Fibroblast of lung (primary cell): ENCODE measurements at places on chromosomes 7 and 10. TPM values are rescaled to one million over a fixed set of nuclear protein-coding genes. Genes with fewer than 3 reads are reported as not detected.

DNA sequence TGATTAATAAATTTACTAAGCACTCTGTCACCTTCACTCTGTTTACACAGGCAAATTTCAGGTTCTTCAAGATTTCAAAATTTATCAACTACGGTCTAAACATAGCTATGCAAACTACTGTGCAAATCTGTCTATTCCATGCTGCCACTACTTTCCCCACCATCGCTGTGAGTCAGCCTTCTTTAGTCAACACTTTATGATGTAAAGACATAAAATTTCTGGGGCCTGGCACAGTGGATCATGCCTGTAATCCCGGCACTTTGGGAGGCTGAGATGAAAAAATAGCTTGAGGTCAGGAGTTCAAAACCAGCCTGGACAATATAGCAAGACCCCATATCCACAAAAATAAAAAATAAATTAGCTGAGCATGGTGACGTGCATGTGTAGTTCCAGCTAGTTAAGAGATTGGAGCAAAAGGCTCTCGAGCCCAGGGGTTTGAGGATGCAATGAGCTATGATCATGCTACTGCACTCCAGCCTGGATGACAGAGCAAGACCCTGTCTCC lies 42.6 kb downstream of the CNOT4 start:
- H3K4me3 ChIP-seq: no peak overlapping the region
- DNase-seq: no peak
- H3K36me3 ChIP-seq: no peaks in the 10 kb centered on the region
- no peak overlapping the region for H3K27ac ChIP-seq
- H3K27me3 ChIP-seq: no peaks in the 10 kb centered on the region

IL2RA gene
- not detected in 2 replicates for polyA plus RNA-seq

DNA sequence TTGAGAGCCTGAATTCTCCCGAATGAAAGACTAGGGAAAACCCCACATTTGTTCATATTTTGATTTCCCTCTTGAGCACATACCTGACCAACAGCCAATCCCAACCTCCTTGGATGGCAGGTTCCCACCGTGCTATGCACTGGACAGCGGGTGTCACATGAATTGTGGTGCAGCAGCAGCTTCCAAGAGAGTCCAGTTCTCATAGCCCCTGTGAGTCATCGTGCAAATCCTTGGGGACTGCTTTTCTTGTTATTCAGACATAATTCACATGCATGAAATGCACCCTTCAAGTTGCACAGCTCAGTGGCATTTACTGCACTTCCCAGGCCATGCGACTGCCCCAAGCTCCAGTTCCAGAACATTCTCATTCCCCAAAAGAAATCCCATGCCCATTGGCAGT lies 67.8 kb upstream of the PPP2R2D start:
- no peaks in the 10 kb centered on the region for H3K4me1 ChIP-seq
- H3K27me3 ChIP-seq: no peaks in the 10 kb centered on the region
- no peak overlapping the region for H3K4me3 ChIP-seq

DNA sequence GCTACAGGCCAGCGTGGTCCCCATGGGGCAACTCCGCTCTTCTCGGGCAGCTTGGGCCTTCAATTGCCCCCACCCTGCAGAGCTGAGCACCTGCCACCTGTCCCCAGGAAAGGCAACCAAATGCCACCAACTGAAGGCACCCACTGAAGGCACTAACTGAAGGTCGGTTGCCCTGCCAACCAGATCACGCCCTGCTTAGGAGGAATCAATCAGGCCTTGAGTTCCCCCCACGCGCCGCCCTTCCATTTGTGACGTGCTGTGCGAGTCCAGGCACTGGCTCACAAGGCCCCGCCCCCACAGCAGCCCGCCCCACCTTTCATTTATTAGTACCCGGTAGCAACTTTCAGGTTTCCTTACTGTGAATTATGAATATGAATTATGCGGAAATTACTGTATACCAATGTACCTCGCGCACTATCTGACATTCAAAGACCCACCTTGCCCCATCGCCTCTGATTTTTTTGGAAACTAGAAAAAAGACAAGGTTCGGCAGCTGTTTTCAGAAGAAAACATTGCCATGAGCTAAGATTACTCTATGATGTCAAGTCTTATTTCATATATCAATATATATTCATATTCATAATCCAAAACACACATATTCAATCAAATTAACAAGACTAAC lies 83.6 kb upstream of the ABI1 start:
- H3K27ac ChIP-seq: no peak overlapping the region
- no peak for DNase-seq
- no peaks in the 10 kb centered on the region for H3K4me1 ChIP-seq
- H3K4me3 ChIP-seq: no peak overlapping the region
- no peaks in the 10 kb centered on the region for H3K36me3 ChIP-seq

DNA sequence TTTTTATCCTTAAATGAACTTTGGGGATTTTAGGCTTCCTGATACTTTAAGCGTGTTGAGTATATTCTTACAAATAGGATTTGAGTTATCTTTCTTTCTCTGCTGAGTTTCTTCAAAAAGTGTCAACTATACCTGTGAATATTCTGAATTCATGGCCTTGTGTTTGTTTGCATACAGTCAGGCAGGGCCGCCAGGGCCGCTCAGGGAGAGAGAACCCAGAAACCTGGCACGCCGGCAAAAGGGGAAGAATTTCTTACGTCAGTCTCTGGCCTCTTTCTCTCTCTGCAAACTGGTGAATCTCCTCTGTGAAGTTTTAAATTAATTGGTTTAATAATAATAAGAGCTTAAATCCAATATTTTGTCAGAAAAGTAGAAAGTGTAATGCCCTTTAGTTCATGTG lies 29.3 kb upstream of the BNIP3 start:
- H3K4me1 ChIP-seq: no peaks in the 10 kb centered on the region
- DNase-seq: no peak
- H3K36me3 ChIP-seq: no peaks in the 10 kb centered on the region
- no peaks in the 10 kb centered on the region for H3K27me3 ChIP-seq
- no peak overlapping the region for H3K27ac ChIP-seq
- H3K4me3 ChIP-seq: no peak overlapping the region

- H3K27me3 ChIP-seq: no peaks in the 10 kb centered on the region
- no peaks in the 10 kb centered on the region for H3K36me3 ChIP-seq
- H3K4me1 ChIP-seq: no peaks in the 10 kb centered on the region
- H3K27ac ChIP-seq: no peak overlapping the region
- no peak for DNase-seq
Observed at GRCh38 chr10:7642491-7643011, 24.2 kb downstream of the ITIH5 start.

GRCh38 chr10:127462643-127463295 lies 86.3 kb upstream of the NPS start:
- H3K27ac ChIP-seq: no peak overlapping the region
- no peaks in the 10 kb centered on the region for H3K4me1 ChIP-seq
- H3K4me3 ChIP-seq: no peak overlapping the region
- H3K36me3 ChIP-seq: no peaks in the 10 kb centered on the region
- no peak for DNase-seq

DNA sequence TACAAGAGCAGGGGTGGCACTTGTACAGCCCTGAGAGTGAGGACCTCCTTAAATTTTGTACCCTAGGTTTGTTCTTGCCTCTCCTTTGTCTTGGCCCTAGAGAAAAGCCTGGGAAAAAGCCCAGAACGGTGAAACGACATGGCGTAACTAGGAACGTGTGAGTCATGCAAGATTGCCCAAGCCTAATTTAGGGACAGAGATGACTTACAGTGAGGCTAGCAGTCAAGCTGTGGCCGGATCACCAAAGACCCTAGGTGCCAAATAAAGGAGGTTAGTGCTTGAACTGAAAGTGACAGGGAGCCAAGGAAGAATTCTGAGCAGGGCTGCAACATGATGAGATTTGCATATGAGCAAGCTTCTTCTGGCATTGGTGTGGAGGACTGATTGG lies 25.1 kb downstream of the TBXAS1 start:
- H3K27ac ChIP-seq: no peak overlapping the region
- no peaks in the 10 kb centered on the region for H3K36me3 ChIP-seq
- DNase-seq: peak; percentile 54
- peaks cover 2% of the 10 kb centered on the region for H3K27me3 ChIP-seq
- no peak overlapping the region for H3K4me3 ChIP-seq

- H3K36me3 ChIP-seq: peaks cover 25% of the 10 kb centered on the region
- DNase-seq: peak; percentile 100
- H3K4me1 ChIP-seq: peaks cover 13% of the 10 kb centered on the region
- peak overlapping the region; percentile 61 for H3K27ac ChIP-seq
- no peaks in the 10 kb centered on the region for H3K27me3 ChIP-seq
Observed at GRCh38 chr7:137882261-137882668, 35.5 kb upstream of the DGKI start.

- H3K27ac ChIP-seq: peak overlapping the region; percentile 93
- no peaks in the 10 kb centered on the region for H3K27me3 ChIP-seq
- peak overlapping the region; percentile 72 for H3K4me3 ChIP-seq
- DNase-seq: peak; percentile 89
- H3K4me1 ChIP-seq: no peaks in the 10 kb centered on the region
- no peaks in the 10 kb centered on the region for H3K36me3 ChIP-seq
Observed at GRCh38 chr10:21526188-21526859, 842 bp upstream of the SKIDA1 start.

DNA sequence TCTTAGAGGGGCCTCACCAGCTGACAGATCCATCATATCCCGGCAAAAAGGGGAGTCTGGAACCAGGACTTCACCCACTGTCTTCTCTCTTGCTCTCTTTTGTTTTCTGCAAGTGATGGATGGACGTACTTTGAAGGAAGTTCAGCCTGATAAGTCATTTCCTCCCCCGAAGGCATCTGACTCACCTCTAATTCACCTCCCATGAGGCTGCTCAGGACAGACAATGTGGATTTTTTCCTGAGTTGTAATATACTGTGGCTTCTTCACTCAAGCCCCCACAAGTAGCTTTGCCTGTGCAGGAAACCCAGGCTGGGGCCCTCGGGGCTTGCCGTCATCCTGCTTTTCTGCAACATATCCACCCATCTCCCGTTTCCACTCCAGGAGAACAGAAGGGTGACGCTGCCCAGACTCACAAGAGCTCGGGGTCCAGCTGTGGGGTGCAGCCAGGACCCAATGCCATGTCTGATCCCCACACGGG lies 70.4 kb downstream of the ASB13 start:
- no peaks in the 10 kb centered on the region for H3K27me3 ChIP-seq
- H3K27ac ChIP-seq: no peak overlapping the region
- H3K4me3 ChIP-seq: no peak overlapping the region

DNA sequence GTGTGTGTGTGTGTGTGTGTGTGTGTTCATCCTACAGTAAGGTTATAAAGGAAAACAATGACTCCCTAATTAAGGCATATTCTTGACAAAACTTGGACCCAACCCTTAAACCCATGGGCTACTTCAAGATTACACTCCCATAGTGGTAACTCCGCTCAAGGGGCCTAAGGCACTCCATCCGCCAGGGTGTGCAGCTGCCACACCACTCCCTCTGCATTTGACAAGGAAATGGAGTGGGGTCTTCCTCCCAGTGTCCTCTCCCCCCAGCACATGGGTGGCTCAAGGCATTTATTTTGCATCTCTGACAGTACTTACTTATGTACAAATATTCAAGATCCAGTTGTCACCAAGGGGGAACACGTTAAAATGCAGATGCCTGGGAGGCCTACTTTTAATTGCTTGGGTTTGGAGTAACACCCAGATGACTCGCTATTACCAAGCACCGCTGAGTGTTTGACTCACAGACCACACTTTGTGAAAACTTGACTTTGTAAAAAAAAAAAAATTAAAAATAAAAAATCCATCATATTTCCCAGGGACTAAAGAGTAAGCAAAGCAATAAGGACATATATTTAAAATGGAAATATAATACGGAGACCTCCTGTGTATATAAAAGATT lies 53.0 kb upstream of the AGR3 start:
- no peak overlapping the region for H3K27ac ChIP-seq
- no peaks in the 10 kb centered on the region for H3K36me3 ChIP-seq
- DNase-seq: peak; percentile 38

DNA sequence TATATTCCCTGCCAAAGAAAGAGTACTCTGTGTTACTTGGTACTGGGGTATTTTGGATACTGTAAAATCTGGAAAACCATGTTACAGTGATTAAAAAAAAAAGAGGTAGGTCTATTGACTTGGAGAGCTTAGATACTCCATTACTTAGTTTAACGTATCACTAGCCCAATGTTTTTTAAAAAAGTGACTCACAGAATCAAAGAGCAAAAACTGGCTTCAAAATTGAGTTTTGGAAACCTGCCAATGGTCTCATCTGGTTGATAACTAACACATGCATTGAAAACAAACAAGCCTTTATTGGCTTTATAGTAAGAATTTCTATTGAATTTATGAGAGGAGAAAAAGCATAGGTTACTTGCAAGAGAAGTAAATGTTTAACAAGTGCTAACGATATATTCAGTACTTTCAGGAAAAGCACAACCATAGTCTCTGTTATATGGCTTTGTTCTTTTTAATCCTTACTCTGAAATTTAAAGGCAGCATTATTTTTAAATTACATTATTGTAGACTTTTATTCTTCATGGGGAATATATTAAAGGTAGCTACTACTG lies 563.3 kb upstream of the SORCS1 start:
- H3K36me3 ChIP-seq: no peaks in the 10 kb centered on the region
- peak; percentile 13 for DNase-seq
- H3K4me3 ChIP-seq: no peak overlapping the region
- H3K4me1 ChIP-seq: no peaks in the 10 kb centered on the region

TCTN3 gene
- polyA plus RNA-seq: 50.1 and 50.6 TPM in 2 replicates

- H3K4me3 ChIP-seq: no peak overlapping the region
- DNase-seq: no peak
- H3K27me3 ChIP-seq: no peaks in the 10 kb centered on the region
- no peaks in the 10 kb centered on the region for H3K36me3 ChIP-seq
- no peak overlapping the region for H3K27ac ChIP-seq
- no peaks in the 10 kb centered on the region for H3K4me1 ChIP-seq
Observed at GRCh38 chr10:28363376-28363775, 60.5 kb upstream of the MPP7 start.

NODAL gene
- not detected in 2 replicates for polyA plus RNA-seq

GRCh38 chr10:5557040-5557721 lies 32.4 kb downstream of the CALML3 start:
- H3K4me3 ChIP-seq: no peak overlapping the region
- DNase-seq: no peak
- H3K27ac ChIP-seq: no peak overlapping the region
- H3K36me3 ChIP-seq: no peaks in the 10 kb centered on the region
- H3K27me3 ChIP-seq: no peaks in the 10 kb centered on the region

- no peak for DNase-seq
- no peaks in the 10 kb centered on the region for H3K36me3 ChIP-seq
- H3K27ac ChIP-seq: no peak overlapping the region
- no peaks in the 10 kb centered on the region for H3K4me1 ChIP-seq
- no peaks in the 10 kb centered on the region for H3K27me3 ChIP-seq
- H3K4me3 ChIP-seq: no peak overlapping the region
Observed at GRCh38 chr10:61189912-61190311, 245.9 kb upstream of the RHOBTB1 start.
